Type B pancreatic cell (in vitro differentiated cells): ENCODE measurements at places on chromosomes 2 and 18.
A peak's percentile ranks its signal among the peaks of the same experiment; 100 is the strongest.

- no peak for DNase-seq
Observed at GRCh38 chr2:158726911-158727592, 68.1 kb upstream of the DAPL1 start.

- no peak for DNase-seq
Observed at GRCh38 chr2:58476556-58476955, 235.4 kb upstream of the FANCL start.

DNA sequence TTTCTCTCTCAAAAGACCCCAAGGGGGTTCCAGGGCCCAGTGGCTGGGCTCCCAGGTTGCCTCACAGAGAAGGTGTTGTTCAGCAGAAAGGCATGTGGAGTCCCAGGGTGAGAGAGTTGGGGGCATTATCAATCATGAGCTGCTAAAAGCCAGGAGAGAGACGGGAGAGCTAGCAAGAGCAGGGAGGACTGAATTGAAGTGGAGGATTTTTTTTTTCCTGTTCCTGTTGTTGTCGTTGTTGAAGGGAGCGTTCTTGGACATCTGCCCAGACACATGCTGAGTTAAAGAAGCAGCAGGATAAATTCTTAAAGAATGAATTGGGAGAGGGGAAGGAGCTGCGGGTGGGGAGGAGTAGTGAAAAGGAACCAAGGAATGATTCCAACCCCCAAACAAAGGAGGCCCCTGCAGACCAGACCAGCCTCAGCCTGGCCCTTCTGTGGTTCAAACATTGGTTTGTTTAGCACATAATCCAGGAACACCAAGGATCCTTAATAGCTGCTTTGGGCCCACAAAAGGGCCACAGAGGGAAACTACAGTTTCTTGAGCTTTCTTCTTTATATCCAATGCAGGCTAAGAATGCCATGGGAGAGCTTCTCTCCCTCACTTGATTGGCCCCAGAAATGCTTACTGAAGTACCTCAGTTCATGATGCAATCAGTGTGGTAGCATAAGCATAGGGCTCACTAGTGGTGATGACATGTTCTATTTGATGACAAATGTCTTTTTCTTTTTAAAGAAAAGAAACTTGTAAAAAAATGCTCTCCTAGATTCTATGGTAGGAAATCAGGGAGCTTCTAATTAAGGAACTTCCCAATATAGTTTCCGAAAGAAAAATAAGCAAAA, 146.0 kb downstream of the SETBP1 start:
- DNase-seq: no peak

- DNase-seq: no peak
Observed at GRCh38 chr2:224393157-224393872, 8.6 kb downstream of the FAM124B start.

- no peak for DNase-seq
Observed at GRCh38 chr2:84858123-84858522, 22.8 kb downstream of the TRABD2A start.

DNA sequence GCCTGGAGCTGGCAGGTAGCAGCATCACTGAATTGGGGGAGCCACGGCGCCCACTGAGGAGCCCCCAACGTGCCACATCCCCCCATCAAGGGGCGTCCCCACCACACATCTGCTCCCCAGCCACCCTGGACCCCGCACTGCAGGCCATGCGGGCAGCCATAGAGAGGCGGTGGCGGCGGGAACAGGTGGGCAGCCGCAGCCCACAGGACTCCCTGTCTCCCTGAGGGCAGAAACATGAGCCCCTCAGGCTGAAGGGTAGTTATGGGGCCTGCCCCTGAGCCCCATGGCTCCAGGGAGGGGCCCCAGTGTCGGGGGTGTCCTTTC, 26.6 kb downstream of the CROCC2 start:
- no peak for DNase-seq

DNA sequence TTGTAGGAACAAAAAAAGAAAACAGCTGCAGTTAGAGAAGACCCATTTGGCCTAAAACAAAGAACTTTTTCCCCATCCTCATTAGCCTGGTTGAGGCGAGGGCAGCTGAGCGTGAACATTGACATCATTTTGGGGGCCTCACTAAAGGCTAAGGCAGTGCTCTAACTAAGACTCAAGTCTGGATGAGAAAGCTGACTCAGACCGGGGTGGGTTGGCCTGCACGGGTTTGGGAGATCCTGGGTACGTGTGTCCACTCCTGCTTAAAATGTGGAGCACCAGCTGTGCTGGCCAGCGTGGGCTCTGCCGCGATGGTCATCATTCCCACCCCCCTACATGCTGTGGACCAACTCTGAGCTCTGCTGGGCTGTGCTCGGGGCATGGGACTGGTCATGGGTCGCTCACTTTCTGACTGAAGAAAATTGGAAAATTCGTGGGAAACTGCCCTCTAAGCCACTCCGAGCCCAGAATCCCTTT, 86.0 kb upstream of the TMEM247 start:
- DNase-seq: peak; percentile 49

- DNase-seq: no peak
Observed at GRCh38 chr18:2293109-2293839, 278.0 kb downstream of the METTL4 start.

DNA sequence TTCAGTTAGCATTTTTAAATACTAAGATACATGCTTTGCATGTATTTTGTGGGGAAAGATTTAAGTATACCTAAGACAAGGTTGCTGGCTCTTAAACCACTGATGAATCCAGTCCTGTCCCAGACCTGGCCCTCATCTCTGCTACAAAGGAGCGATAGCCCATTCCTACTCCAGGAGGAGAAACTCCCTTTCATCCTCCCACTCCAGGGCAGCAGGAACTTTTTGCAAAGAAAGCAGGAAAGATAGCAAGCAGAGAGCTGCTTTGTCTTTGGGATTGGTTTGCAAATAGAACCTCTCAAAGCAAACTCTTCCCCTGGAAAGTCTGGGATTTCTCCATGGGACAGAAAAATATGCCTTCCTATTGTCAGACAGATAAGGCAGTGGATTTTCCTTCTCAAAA, 43.6 kb upstream of the COPS8 start:
- no peak for DNase-seq

- no peak for DNase-seq
Observed at GRCh38 chr2:224869601-224870233, 153.6 kb upstream of the CCDC195 start.

DNA sequence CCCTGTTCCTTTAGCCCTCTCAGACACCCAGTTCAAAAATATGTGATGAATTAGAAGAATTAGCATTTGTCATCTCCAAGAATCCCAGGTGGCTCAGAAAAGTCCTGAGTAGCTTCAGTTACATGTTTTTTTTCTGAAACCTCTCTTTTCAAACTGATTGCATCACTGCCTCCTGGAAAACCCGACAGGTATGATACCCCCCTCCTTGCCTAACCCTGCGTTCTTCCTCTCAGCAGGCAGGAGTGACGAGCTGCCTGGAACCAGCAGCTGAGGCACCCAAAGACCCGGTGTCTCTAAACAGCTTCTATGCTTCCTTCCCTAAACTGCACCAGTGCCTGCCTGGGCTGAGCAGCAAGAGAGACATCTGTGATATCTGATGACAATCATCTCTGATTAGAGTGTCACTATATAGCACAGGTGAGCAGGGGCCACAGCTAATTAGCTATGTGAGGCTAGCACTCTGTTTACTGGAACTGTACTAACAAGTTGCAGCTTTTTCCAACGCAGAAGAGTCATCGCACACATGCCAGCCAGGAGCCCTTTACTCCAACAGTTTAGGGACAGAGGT, 376.4 kb upstream of the ATP5MC3 start:
- DNase-seq: no peak

- no peak for DNase-seq
Observed at GRCh38 chr2:232276084-232276732, 102.3 kb upstream of the ALPP start.

DNA sequence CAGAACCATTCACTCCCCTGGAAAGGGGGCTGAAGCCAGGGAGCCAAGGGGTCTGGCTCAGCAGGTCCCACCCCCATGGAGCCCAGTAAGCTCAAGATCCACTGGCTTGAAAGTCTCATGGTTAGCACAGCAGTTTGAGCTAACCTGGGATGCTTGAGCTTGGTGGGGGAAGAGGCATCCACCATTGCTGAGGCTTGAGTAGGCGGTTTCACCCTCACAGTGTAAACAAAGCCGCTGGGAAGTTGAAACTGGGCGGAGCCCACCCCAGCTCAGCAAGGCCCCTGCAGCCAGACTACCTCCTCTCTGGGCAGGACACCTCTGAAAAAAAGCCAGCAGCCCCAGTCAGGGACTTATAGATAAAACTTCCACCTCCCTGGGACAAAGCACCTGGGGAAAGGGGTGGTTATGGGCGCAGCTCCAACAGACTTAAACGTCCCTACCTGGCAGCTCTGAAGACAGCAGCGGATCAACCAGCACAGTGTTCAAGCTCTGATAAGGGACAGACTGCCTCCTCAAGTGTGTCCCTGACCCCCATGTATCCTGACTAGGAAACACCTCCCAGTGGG, 14.7 kb upstream of the TTC32 start:
- DNase-seq: no peak

GRCh38 chr2:227360351-227360750, 18.8 kb downstream of the TM4SF20 start:
- DNase-seq: no peak

GRCh38 chr18:36848609-36849008, 19.7 kb downstream of the KIAA1328 start:
- DNase-seq: no peak

DNA sequence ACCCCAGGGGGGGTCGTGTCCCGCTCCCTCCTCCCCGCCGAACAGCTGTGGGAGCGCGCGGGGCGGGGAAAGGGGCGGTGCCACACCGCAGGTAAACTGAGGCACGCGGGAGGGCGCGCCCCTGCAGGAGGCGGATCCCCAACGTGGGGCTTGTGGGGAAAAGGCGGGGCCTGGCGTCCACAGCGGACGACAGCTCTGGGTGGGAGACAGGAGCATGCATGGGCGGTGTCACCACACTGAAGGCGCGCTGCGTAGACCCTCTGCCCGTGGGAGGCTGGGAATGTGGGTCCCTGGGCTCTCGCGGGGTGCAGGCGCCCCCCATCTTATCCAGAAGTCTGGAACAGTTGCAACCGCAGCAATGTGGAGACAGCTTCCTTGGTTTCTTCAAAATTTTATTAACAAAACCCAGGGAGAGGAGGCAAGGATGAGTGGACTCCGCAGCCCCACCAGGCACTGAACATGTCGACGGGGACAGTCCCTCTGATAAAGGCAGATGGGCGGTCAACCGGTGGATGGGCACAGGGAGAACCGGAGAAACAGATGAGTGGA, 723 bp upstream of the MBD1 start:
- no peak for DNase-seq

DNA sequence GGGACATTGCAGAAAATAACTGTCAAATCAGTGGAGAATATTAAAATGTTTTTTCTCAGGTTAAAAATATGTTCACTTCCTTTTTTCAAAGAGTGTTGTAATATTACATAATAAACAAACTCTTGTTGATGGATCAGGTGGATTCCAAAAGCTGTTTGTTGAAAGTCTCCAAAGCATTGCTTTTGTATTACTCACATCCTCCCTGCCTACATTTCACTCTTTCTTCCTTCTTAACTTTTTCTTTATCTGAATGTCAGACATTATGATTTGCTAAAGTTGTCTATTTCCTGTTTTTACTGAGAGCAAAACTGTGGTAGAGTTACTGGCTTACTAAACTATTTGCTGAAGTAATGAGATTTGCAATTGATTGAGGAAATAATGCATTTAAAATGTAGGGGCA, 92.1 kb downstream of the CDH19 start:
- DNase-seq: no peak

- no peak for DNase-seq
Observed at GRCh38 chr18:43596105-43596712, 318.9 kb upstream of the SYT4 start.

GRCh38 chr2:160890667-160891352, 269.4 kb upstream of the TANK start:
- DNase-seq: no peak
